A549 (cell line): ENCODE measurements at places on chromosomes 4 and X. TPM values are rescaled to one million over a fixed set of nuclear protein-coding genes. Genes with fewer than 3 reads are reported as not detected.

LNX1 gene
- polyA plus RNA-seq = 0.04 TPM in 2 of 3 replicates, not detected in the other

SPIN4 gene
- polyA plus RNA-seq = 8.1 to 9.2 TPM (median 8.8 TPM) in 3 replicates

FHIP1A gene
- 0.09 to 0.11 TPM (median 0.09 TPM) in 3 replicates for polyA plus RNA-seq

HGFAC gene
- polyA plus RNA-seq = 0.20 to 0.25 TPM (median 0.24 TPM) in 3 replicates

NPNT gene
- 0.56 to 0.70 TPM (median 0.67 TPM) in 3 replicates for polyA plus RNA-seq

TRIM61 gene
- not detected in 3 replicates for polyA plus RNA-seq

DCAF8L2 gene
- polyA plus RNA-seq = not detected in 3 replicates

AMTN gene
- polyA plus RNA-seq = not detected in 3 replicates

CSN3 gene
- not detected in 3 replicates for polyA plus RNA-seq
